GM04504 (cell line): ENCODE measurements at places on chromosomes 5 and 9.

DNA sequence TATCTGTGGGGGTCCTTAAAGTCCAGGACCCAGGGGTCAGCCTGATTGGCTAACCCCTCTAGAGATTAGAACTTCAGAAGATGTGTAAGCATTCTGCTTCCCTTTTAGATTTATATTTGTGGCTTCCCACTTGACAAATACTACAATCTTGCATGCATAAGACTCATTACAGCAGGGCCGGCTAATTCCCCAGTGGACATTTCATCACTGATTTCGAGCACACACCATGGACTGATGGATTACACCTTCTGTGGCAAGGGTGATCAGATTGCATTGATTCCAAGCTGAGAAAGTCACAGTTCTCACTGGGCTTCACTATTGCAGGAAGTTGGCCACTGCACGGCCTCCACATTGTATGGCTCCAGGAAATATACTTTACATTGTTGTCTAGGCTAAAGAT lies 65.8 kb upstream of the DAPK1 start:
- DNase-seq, result no peak

- no peak for DNase-seq
These were observed 272.6 kb downstream of the FANCC start for GRCh38 chr9:95044731-95045508.

DNA sequence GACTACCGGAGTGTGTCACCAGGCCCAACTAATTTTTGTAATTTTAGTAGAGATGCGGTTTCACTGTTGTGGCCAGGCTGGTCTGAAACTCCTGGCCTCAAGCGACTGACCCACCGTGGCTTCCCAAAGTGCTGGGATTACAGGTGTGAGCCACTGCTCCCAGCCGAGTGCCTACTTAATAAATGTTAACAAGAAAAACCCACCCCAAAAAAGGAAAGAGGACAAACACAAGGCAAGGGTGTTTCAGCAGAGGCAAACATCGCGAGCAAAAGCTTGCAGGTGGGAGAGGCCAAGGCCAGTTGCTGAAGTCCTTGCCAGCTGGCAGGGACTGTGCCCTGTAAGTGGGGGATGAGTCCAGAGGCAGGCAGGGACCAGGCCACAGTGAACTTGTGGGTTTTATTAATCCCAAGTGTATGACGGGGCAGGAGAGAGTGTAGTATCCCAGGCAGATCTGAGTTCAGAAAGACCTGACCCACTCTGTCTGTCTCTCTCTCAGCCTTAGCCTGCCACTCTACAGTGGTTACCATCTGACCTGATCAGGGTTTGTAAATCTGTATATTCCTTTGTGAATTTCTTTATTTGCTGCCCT lies 6.4 kb upstream of the FPGS start:
- no peak for DNase-seq

GRCh38 chr9:34513567-34514214 lies 9.1 kb downstream of the ENHO start:
- DNase-seq, result no peak

DNA sequence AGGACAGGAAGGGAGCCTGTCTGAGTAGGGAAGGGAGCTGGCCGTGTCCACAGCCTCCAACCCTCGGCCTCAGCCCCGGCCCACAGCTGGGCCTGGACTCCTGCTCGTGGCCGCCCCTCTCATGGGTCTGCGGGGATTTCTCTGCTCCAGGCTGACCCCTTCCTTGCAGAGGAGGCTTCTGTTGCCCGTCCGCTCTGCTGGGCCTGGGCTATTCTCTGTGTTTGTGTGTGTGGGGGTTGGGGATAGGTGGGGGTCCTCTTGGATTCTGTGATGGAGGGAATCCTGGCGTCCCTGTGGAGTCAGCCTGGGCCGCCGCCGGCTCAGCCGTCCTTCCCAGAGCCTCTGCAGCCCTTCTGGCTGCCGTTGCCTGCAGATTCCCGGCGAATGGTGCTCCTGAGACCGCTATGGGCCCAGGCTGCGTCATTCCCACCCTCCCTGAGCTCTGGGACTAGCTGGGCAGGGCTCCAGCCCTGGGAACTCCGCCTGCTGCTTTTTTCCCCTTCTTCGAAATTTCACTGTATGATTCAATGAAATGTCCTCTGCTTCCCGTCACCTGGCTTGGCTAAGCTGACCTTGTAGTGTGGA lies 64.2 kb downstream of the FGF18 start:
- DNase-seq, result no peak

GRCh38 chr9:118029425-118029824 lies 325.2 kb downstream of the TLR4 start:
- DNase-seq, result no peak

- DNase-seq, result no peak
These were observed 3.8 kb downstream of the BARHL1 start for GRCh38 chr9:132585954-132586829.

GRCh38 chr5:81017320-81017719 lies 57.2 kb downstream of the RASGRF2 start:
- no peak for DNase-seq

GRCh38 chr9:81408951-81409350 lies 280.4 kb downstream of the TLE1 start:
- no peak for DNase-seq

GRCh38 chr5:140344683-140345423 lies 1.6 kb downstream of the HBEGF start:
- no peak for DNase-seq

DNA sequence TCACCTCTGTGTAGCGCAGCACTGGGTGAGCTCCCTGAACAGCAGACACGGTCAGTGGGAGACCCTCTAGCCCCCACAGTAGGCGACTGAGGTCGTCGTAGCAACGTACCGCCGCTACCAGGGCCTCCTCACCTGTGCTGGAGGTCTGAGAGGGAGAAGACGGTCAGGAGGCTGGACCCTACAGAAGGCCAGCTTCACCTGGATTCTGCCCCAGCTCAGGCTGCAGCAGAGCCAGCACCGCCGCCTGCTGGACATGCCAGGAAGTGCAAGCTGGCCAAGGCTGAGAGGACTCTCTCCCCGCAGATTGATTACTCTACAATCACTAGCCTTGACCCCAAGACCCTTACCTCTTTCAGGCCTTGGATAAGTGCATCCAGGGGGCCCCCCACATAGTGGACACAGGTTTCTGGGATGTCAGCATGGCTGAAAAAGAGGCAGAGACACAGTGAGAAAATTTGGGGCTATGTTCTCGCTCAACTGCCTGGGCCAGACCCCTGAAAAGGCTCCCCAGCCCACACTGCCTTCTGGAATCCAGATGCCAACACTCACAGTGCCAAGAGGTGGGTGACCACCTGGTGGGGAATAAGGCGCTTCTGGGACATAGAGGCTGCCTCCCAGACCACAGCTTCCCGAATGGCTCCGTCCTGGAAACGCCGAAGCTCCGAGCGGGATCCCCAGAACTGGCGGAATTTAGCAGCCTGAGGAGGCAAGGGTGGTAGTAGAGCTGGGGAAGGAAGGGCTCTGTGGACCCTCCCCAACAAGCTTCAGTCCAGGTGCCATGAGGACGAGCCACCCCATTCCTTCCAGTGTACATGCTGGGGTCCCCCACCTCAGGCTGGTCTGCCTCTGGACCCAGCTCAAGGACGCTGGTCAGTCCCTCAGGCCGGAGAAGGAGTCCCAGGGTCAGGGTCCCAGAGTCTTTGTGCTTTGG lies 6.9 kb downstream of the NOL6 start:
- no peak for DNase-seq

- DNase-seq, result no peak
These were observed 3.0 kb upstream of the RASGRF2 start for GRCh38 chr5:80957031-80957761.

DNA sequence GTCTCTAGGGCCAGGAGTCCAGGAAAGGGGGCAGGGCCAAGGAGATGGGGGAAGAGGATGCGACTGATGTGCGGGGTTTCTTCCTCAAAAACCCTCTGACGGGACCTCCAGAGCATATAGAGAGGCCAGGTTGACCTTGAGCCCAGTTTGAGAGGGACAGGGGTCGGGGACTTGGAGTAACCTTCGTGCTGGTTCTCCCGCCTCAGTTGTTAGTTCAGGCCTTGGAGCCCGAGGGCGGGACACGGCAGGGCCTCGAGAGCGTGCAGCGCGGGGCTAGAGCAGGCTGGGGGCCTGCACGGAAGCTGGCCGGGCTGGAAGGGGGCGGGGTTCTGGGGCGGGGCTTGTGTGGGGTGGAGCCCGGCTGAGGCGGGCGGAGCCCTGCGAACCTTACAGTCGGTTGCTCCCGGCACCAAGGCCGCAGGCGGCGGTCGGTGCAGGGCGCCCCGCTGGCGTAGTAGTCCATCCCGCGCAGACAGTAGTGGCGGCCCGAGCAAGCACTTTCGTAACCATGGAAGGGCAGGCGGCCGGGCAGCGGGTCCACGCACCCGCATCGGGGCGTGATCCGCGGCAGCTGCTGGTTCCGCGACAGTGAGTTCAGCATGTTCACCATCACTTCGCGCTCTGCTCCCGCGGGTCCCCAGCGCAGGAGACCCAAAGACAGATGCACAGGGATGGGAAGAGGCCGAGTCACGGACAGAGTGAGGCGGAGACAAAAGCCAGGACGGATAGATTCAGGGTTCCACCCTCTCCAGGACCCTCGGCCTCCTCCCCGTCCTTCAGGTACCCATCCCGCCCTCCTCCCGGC lies 4.0 kb upstream of the MYORG start:
- peak; percentile 38 for DNase-seq

- no peak for DNase-seq
These were observed 133.4 kb upstream of the CDH9 start for GRCh38 chr5:27171761-27172261.
